ENCODE measurements at places on chromosomes 7 and 10.

DNA sequence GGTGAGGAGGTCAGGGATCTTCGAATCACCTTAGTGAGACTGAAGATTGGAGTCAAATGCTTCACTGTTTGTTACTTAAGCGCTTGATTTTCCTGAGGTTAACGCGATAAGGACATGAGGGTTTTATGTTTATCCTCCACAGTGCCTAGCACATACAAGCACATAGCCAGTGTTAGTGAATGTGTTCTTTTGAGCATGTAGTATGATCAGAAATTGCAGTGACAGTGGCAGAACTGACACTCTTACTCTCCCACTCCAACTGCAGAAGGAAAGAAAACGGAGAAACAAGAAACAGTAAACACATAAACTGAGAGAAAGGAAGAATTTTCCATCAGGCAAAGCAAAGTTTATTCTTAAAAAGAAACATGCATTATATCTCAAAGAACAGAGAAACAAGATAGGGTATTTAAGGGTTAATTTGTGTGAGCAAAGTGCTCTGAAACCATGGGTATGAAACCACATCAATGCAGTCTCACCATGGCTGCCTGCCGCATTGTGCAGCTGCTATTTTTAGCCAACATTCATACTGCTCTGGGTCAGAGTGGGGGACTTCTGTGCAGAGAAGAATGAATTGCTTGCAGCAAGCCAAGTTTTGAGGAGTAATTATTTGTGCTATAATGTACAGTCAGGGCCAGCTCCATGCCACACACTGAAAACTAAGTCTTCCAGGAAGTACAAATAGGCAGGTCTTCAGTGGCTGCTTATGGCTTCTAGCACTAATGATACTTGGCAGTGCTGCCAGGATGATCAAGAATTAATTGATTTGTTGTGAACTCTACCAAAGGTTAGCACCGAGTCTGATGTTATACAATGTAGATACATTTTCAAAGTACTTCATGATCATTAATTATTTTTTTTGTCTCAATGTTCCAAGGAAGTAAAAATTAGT lies 152.0 kb downstream of the MACC1 start:
- no peak for DNase-seq

DNA sequence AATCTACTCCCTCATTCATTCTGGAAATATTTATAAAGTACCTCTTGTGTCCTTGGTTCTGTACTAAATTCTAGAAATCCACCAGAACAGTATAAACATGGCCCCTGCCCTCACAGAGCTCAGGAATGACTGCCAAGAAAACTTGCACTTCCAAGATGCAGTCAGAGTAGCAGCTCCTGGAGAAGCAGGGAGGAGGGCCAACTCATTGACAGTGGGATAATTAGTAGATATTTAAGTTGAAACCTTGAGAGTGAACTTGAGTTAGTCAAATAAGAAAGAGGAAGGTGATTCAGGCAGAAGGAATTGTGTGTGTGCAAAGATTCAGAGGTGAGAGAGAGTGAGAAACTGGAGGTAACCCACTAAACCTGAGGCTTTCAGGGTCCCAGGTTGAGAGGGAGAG lies 182.2 kb upstream of the INHBA start:
- no peak for DNase-seq

GRCh38 chr10:33381451-33382215 lies 47.2 kb upstream of the NRP1 start:
- DNase-seq: no peak

DNA sequence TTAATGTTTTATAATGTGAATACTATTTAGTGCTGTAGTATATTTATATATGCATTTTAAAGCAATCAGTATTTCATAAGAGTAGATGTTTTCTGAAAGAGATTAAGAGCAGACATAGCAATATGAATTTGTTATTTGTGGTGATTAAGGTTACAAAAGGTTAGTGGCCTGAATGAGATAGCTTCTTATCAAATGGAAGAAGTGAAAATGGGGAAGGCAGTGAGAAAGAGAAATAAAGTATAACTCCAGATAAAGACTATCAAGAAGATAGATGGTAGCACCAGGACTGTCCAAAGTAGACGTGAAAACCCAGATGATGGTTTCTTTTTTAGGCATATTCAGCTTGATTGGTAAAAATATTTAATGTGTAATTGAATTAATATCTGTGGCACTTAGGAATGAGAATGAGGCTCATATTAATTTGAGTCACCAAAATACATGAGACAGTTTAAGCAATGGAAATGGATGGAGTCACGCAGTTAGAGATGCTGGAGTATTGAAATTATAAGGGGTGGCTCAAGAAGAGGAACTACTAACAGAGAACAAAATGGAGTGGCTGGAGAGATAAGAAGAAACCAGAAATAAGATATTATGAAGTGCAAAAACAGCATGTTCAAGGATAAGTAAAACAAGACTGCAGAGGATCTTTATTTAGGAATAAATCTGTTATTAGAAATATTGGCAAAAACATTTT lies 288.0 kb upstream of the SEMA3C start:
- DNase-seq: no peak

- no peak for DNase-seq
Observed at GRCh38 chr7:27735165-27735564, 4.8 kb upstream of the TAX1BP1 start.

DNA sequence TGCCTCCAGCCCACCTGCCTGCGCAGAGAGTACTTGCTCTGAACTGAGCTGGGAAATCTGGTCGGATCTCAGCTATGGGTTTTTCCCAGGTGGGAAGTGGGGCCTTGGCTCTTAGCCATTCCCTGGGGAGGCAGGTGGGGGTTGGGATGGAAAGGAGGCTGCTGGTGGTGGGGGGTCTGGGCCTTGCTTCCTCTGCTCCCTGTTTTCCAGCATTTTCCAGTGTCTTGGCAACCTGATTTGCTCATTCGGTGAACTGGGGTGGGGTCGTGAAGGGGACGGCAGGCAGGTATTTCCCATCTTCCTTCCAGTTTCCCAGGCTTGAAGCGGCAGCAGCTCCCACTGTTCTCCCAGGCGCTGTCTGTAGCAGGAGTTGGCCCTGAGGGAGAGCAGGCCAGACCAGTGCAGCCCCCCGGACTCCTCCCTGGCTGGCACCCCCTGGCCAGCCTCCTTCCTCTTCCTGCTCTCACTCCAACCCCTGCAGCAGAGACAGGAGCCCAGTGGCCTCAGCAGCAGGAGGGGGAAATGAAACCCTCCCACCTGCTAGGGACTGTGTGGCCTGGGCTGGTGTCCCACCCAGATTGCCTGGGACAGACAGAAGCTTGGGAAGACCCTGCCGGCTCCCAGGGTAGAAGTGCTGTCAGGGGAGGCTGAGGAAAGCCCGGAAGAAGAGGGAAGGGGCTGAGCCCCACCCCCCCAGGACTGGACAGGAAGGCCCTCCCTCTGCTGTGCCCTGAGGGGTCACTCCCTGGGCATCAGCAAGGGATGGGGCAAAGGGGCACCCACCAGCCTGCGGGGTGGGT lies 6.6 kb downstream of the TRIM8 start:
- DNase-seq: no peak

- DNase-seq: no peak
Observed at GRCh38 chr10:103881416-103882284, 26.3 kb upstream of the SH3PXD2A start.

GRCh38 chr10:75450644-75451640 lies 19.5 kb downstream of the LRMDA start:
- DNase-seq: no peak

All from activated CD8-positive, alpha-beta memory T cell treated with anti-CD3 and anti-CD28 coated beads for 1 hour (primary cell).